ENCODE measurements at places on chromosomes 5 and 9.

- no peak for DNase-seq
Observed at GRCh38 chr5:75666801-75667200, 50.4 kb downstream of the POC5 start.

GRCh38 chr9:22446950-22447617 lies 460 bp downstream of the DMRTA1 start:
- DNase-seq = no peak

GRCh38 chr9:112069318-112070169 lies 105.6 kb downstream of the SUSD1 start:
- DNase-seq = no peak

GRCh38 chr5:6716629-6717149 lies 3.5 kb downstream of the TENT4A start:
- DNase-seq = no peak

DNA sequence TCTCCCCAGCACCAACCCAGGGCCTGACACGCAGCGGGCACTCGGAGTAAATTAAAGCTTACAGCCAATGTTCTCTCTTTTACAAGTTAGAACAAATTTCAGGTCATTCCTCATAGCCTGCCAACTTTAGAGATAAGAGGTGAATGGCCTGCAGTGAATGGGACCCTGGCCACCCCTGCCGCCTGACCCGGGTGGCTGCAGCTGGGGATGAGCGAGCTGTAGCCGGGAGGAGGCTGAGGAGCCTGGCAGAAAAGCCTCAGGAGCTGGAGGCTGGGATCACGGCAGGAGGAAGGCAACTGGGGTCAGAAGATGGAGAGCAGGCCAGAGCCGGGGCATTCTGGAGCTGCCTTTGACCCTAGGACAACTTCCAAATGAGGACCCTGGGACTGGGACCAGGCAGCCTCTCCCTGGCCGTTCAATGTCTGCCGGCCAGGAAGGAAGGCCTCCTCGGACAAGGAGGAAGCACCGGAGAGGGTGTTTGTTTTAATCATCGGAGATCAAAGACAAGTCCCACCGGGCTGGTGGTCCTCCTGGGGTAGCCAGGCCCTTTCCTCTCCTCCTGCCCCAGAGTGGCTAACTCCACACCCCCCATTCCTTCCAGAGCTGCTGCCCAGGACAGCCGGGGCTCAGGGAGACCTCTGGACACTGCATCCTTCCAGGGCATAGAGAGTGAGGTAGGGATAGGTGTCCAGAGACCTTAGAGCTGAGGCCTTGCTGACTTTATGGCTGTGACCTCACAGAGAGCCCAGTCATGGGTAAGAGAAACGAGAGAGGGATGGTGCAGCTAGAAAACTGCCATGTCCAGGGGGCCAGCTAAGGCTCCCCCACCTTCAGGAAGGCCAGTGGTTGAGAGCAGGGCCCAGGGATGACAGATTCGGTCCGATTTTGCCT lies 87.3 kb upstream of the LMX1B start:
- no peak for DNase-seq

DNA sequence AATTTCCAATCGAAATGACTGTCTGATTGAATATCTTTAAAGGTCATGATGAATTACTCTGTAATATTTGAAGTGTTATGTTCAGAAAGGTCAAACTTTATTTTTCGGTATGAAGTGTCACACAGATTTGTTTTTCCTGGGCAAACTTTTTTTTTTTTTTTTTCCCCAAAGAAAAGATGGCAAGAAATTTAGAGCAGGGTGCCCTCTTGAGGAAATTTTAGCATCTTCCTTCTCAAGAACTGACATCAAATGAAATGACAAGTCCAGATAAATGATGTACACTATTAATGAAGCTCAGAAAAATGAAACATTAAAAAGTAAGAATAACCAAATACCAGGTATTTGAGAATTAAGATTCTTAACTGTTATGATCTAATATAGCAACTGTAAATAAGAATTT lies 123.6 kb downstream of the INVS start:
- no peak for DNase-seq

- DNase-seq = no peak
Observed at GRCh38 chr5:36462295-36463021, 143.9 kb upstream of the SLC1A3 start.

DNA sequence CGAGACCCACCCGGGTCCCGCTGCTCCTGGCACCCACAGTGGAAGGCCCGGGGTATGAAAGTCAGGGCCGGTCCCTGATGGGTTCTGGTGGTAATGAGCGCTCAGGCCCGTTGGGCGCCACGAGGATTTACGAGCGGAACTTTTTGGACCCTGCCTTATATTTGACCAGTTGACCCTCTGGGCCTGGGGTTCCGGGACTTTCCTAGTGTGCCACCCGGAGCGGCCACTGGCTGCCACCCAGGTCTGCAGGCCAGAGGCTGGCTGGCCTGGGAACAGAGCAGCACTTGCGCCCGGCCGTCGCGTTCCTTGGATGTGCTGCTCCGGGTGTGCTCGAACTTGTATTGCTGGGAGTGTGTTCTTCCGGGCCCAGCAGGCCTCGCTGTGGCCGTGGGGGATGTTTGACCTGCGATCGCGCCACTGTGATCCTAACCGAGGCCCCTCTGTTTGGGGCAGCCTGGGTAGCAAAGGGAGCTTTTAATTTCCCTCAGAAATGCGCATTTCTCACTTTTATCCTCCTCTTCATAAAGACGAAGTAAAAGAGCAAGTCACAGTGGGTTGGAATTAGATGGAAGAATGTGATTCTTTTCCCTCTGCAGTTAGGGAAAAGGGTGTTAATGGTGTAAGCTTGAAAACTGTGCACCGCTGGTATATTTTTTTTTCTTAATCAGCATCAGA lies 1.2 kb downstream of the F2RL1 start:
- no peak for DNase-seq

GRCh38 chr5:34487159-34487879 lies 168.8 kb upstream of the RAI14 start:
- DNase-seq = peak; percentile 85

DNA sequence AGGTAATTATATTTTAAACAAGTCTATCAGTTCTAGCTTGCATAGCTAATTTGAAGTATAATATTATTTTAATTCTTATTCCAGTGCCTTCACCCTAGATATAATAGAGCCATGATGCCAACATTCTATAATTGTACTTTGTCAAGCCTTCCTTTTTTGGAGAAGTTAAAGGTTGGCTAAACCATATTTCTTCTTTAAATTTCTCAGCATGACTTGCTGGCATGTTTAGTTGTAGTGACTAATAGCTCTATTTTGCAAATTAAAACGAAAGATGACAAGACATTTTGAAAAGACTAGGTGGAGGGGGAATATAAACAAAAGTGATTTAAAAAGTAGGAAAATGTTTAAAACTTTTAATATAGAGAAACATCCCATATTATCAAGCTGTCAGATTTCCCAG lies 400.7 kb downstream of the PSAT1 start:
- no peak for DNase-seq

GRCh38 chr5:38871058-38871605 lies 25.3 kb downstream of the OSMR start:
- DNase-seq = no peak

DNA sequence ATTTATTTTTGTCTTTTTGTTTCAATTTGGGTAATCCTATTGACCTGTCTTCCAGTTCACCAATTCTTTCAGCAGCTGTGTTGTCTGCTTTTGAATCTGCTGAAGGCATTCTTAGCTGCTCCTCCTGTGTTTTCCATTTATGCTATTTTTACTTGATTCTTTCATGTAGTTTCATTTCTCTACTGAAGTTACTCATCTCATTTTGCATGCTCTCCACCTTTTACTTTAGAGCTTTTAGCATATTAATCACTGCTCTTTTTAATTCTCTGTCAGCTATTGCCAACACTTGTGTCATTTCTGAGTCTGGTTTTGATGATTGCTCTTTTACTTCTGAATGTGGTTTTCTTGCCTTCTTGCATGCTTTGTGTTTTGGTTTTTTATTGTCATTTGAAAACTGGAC lies 496.0 kb upstream of the CLINT1 start:
- no peak for DNase-seq
